ENCODE measurements at places on chromosomes 2 and 18.

GRCh38 chr2:174328961-174329715 is 5.6 kb upstream of the SP9 start:
- no peak for DNase-seq

DNA sequence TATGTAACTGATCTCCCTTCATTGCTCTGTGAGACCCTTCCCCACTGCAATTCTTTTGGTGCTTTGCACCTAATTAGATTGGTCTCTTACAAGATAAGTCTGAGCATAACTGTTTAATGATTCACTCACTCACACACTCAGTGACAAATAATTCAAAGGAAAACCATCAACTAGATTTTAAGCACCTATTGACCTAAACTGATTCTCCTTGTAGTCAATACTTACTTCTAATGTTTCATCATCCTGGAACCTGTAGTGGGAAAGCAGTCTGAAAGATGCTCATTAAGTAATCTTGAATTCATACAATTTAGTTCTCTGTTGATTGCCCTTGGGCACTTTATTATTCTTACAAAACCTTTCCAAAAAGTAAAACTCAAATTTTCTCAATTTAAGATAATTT is 74.3 kb upstream of the COL5A2 start:
- DNase-seq, result no peak

- no peak for DNase-seq
These were observed 26.0 kb downstream of the SULT1C2 start for GRCh38 chr2:108314586-108315296.

GRCh38 chr2:174666312-174666711 is 68.7 kb upstream of the WIPF1 start:
- DNase-seq, result no peak

GRCh38 chr2:26043862-26044696 is 10.2 kb downstream of the RAB10 start:
- no peak for DNase-seq

- no peak for DNase-seq
These were observed 175.4 kb downstream of the ZNF521 start for GRCh38 chr18:25176518-25177042.

DNA sequence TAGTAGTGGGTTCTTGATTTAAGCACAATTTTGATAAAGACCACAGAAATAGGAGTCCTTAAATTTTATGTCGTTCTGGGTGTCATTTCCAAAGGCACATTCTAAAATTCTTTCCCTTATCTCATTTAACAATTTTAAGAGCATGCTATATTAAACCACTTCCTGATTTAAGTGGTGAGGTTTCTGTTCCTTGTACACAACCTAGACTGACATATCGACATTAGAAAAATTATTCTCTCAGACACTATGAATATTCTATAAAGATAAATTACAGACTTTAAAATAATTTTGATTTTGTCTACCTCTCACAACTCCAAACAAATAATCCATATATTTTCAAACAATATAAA is 923.8 kb downstream of the LRP1B start:
- DNase-seq, result no peak

DNA sequence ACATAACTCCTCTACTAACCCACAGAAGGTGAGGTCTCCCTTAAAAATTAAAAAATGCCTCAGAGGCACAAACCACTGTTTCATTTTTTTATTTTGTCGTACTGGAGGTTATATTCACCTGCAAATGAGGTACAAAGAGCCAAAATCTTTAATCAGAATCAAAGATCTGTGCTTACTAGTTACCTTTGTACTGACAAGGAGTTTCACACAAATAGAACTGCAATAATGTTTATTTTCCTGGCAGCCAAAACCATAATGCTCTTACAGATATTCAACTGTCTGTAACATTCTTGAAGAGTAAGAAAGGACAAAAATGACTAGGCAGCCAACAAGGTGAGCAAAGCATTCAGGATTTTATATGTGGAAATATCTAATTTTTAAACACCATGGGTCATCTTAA is 105.1 kb upstream of the NOL4 start:
- DNase-seq, result no peak

DNA sequence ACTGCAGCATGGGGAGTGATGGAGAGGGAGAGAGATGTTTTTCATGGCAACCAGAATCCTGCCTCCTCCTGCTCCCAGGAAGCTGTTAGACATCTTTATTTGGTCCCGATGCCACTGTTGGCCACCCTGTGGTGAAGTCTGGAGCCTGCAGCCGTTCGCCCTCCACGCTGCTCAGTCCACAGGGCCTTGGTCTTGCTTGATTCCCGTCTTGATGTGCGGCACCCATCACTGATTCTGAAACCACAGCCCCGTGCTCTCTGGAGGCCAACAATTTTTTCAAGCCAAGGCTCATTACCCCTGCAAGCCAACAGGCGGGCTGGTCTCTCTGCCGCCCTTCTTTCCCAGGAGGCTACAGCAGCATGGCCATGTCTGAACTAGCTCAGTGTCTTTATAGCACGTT is 24.5 kb downstream of the SIGLEC15 start:
- DNase-seq, result no peak

GRCh38 chr2:234251326-234252271 is 201.1 kb downstream of the SPP2 start:
- DNase-seq, result no peak

DNA sequence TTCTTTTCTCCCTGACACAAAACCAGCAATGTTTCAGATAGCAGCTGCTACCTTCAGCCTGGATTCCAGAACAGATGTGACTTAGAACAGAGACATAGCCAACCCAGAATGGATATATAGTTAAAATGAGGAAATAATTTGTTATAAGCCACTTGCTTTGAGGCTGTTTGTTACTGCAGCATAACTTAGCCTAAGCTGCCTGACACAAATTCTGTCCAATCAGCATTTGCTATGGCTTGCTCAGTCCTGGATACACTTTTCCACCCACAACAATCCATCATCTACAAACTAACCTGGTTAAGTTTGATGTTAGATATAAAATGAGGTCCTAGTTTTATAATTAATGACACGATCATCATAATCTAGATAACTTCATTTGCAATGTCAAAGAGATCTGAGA is 480.4 kb downstream of the NR4A2 start:
- no peak for DNase-seq

DNA sequence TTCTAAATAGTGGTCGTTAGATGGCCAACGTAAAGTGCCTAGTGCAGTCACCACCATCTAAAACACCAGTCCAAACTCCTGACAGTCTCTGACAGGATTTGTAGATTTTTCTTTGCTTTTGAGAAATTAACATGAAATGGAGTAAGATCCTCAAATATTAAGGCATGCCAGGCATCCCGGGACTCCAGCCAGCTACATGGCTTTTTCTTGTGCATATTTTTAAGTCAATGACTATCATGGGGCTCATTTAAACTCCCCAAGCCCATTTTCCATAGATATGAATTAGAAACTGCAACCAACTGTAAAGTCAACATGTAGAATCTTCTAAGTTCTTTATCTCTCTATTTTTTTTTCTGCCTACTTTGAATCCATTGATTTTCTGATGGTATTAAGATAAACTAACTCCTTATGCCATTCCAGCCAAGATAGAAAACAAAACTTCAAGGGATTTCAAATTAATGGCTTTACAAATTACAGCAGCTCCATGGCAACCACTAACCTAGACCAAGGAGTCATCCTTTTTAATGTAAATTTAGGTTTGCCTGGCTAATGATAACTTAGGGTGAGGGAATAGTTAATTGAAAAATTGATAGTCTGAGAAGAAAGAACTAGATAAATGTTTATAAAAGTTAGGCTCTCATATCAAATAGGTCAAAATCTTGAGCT is 764.1 kb upstream of the NXPH2 start:
- DNase-seq, result no peak

DNA sequence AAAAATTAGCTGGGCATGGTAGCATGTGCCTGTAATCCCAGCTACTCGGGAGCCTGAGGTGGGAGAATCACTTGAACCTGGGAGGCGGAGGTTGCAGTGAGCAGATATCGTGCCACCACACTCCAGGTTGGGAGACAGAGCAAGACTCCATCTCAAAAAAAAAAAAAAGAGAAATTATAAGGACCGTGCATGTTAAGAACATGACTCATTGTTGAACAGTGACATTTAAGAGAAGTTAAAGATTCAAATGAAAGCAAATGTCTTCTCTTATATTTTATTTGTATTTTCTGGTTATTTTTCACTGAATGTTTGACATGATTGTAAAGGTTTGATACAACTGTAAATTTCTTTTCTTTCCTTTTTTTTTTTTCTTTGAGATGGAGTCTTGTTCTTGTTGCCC is 69.6 kb downstream of the APLF start:
- no peak for DNase-seq

DNA sequence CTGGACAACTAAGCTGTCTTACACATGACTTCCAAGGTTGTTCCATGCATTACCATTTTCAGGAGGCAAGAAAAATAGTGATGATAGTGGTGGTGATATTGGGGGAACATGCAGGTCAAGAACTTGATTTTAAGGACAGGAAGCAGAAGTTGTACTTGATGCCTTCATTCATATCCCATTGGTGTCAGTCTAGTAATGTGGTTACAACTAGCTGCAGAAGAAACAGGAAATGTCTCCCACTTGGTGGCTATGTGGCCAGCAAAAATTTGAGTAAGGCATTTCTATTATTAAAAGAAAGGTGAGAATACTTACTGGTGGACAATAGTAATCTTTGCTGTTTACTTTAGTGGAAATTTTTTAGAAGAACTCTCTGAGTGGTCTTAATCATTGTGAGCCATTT is 103.4 kb downstream of the ALMS1 start:
- DNase-seq, result no peak

DNA sequence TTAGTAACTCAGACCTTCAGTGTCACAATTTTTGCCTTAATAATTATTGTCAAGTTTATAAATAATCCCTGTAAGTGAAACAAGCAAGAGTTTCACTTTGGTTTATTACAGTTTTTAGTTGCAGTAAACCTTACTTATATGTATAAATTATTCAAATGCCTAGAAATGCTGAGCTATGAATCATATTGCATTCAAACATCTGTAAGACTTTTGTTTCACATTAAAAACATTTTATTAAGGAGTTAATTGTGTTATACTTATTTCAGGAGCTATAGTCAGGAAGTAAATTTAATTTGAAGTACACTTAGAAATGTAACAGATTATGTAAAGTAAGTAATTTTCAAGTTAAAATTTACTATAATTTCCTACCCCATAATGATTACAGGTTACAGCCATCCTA is 3.9 kb upstream of the ETAA1 start:
- no peak for DNase-seq

GRCh38 chr2:72932045-72932740 is 14.9 kb downstream of the EMX1 start:
- no peak for DNase-seq

GRCh38 chr2:62858231-62858832 is 152.8 kb downstream of the EHBP1 start:
- DNase-seq, result peak; percentile 10

DNA sequence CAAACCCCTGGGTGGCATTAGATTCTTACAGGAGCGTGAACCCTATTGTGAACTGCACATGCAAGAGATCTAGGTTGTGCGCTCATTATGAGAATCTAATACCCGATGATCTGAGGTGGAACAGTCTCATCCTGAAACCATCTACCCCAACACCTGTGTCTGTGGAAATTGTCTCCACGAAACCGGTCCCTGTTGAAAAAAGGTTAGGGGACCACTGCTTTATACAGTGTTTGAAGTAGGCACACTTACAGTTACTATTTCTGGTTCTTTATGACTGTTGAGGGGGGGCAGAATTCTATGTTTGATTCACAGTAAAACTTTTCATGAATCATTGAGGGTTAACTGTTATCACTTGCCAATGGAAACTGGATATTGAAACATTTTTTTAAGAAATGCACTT is 72.0 kb downstream of the RIF1 start:
- no peak for DNase-seq

DNA sequence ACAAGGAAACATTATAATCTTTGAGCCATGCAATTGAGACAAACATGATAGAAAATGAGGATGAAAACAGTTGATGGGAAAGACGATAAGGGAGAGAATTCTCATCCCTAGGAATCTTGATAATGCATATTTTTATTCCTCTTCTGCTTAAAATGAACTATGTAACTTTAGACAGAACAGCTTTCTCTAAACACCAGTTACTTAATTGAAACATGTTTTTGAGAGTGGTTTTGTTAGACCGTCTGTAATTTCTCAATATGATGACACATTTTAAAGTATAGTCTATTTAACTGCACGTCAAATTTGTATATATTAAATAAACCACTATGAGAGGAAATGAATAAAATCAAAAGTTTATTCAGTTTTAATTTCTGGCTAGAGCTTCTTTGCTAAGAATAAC is 1453.9 kb upstream of the NXPH2 start:
- DNase-seq, result no peak

- no peak for DNase-seq
These were observed 103.2 kb downstream of the SLC8A1 start for GRCh38 chr2:40348665-40349064.

DNA sequence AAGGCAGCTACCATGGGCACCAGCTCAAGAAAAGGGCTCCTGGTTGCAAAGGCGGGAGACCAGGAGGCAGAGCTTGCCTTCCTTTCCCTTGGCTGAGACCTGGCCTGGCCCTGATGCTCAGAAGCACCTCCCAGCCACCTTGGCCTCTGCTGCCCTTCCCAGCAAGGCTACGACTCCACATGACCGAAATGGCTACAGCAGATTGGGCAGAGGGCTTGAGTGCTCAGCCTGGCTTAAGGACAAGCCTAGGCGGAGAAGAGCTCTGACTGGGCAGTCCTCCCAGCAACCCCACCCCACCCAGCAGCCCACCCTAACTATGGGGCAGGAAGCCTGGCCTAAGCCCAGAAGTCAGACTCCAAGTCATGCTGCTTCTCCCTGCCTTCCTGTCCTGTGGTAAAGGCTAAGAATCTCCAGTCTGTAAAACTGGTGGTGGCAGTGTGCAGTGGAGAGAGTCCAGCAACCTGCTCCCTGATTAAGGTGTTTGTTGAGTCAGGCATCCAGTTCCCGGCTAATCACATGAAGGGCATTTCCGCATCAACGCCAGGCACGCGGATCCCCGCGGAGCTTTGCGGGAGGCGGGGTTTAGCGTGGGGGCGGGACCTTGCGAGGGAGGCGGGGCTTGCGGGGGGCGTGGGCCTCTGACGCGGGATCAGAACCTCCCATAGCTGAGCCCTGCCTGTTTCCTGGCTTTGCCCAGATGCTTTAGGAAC is 256.0 kb downstream of the BCL11A start:
- no peak for DNase-seq

- DNase-seq, result no peak
These were observed 106.9 kb upstream of the ITGB6 start for GRCh38 chr2:160306985-160307384.

- DNase-seq, result no peak
These were observed 405.0 kb upstream of the SLC39A10 start for GRCh38 chr2:195252018-195252417.

GRCh38 chr2:160956243-160956802 is 203.9 kb upstream of the TANK start:
- DNase-seq, result no peak

- no peak for DNase-seq
These were observed 214.8 kb downstream of the NEDD4L start for GRCh38 chr18:58258692-58259342.

GRCh38 chr2:402721-403120 is 114.8 kb upstream of the ALKAL2 start:
- no peak for DNase-seq

Data from NCI-H2029 treated with DMSO at 0.1 percent for 48 hours (cell line).